ENCODE measurements at places on chromosomes 16 and 17.

GRCh38 chr16:1134776-1135458, 18.0 kb upstream of the CACNA1H start:
- no peak for DNase-seq

- no peak for DNase-seq
Measured at GRCh38 chr16:68247400-68247799, 2.2 kb downstream of the PLA2G15 start.

DNA sequence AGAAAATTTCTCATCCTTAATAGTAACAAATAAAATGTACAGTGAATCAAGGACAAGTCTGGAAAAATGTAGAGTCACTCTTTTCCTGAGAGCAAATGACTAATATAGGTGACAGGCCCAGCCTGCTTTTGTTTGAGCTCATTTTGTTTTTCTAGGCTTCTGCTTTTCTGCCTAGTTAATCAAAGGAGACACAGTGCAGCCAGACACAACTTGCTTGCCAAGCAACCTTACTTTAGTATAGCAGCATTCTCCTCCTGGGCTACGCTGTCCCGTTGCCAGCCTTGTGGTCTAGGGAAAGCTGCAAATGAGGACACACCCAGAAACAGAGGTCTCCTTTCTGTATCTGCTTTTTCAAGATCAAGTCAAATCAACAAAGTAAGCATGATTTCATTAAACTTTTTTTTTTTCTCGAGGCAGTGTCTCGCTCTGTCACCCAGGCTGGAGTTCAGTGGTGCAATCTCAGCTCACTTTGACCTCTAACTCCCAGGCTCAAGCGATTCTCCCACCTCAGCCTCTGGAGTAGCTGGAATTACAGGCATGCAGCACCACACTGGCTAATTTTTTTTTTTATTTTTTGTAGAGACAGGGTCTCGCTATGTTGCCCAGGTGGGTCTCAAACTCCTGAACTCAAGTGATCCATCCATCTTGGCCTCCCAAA, 17.2 kb downstream of the GINS3 start:
- no peak for DNase-seq

GRCh38 chr17:57456622-57457021, 200.3 kb downstream of the MSI2 start:
- DNase-seq = no peak

- DNase-seq = no peak
Measured at GRCh38 chr16:51542981-51543815, 392.1 kb upstream of the SALL1 start.

All from activated CD4-positive, alpha-beta T cell treated with anti-CD3 and anti-CD28 coated beads, Interleukin-2, Interleukin-6, amounts not matched to agents 100 ng/mL and 50 ng/mL, durations not matched to agents 16 hours and 8 hours (primary cell).